ENCODE measurements at places on chromosomes 3 and 15.

DNA sequence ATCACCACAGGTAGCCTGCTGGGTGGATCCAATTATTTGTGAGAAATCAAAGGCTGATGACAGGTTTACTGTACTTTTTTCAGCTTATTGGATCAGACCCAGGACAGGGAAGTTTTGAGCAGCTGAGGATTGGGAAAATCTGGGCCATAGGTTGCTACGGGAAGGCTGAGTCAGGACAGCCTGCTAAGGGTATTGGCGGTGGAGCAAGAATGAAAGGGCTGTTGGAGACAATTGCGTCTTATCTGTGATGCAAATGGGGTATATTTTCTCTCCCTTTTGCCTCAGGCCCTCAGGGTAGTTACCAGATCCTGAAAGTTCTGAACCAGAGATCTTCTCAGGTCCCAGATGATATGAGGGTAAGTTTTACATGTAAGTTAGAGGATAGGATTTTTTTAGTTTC is 317.7 kb downstream of the EDEM1 start:
- DNase-seq, result no peak

- no peak for DNase-seq
Observed at GRCh38 chr3:11956781-11957180, 47.4 kb upstream of the SYN2 start.

DNA sequence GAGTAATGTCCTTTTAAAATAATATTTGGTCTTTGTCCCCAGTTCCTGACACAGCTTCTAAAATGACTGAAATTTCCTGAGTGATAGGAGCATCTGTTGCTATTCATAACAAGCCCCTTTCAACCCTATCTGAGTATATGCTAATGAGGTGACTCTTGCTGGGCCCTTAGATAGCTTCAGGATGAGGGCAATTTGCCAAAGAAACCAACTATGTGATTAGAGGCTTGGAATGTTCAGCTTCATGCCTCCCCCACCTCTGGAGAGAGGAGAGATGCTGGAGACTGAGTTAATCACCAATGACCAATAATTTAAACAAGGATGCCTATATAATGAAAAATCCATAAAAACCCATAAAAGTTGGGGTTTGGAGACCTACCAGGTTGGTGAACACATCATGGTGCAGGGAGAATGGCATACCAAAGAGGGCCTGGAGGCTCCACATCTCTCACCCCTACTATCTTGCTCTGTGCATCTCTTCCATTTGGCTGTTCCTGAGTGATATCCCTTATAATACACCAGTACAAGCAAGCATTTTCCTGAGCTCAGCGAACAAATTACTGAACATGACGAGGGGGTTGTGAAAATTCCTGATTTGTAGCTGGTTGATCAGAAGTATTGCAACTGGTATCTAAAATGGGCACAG is 189.2 kb downstream of the ECT2 start:
- no peak for DNase-seq

DNA sequence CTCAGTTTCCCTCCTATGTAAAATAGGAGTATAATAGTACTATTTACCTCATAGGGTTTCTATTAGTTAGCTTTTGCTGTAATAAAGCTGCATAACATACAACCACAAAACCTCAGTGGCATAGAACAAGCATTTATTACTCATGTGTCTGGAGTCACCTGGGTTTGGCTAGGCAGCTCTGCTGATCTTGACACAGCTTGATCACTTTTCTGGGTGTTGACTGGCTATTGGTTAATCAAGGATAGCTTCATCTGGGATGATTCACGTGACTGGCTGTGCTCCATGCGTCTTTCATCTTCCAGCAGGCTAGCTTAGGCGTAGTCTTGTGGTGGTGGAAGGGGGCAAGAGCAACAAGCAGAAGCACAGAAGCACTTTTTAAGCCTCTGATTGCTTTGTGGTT is 112.6 kb downstream of the SQOR start:
- no peak for DNase-seq

DNA sequence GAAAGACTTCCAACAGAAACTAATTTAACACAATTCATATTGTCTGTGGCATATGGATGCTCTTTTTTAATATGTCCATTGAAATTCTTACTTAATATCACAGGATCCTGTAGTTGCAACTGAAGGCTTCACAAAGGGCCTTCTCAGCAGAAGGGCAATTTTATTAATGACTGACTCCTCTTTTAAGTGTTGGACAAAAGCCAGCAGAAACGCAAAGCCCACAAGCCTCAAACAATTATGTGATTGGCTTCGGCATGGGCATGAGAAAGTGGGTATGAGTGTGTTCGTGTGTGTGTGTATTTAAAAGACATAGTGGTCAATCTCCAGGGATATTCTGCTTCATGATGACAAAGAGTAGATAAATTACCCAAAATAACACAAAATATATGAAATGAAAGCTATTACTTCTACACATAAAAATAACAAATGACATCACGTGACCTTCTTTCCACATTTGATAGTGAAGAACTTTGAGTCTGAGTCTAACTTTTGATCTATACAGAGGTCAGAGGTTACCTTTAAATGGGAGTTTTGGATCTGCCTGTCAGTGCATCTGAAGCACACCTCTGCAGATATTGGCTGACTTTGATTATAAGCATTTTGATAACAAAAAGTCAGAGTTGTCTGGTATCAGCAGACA is 496.9 kb downstream of the CADM2 start:
- no peak for DNase-seq

All from stimulated activated CD8-positive, alpha-beta memory T cell treated with anti-CD3 and anti-CD28 coated beads, Interleukin-15, amount 100 ng/mL, for 24 hours (primary cell).